RPMI7951 (cell line): ENCODE measurements at places on chromosomes 1 and 21.
A peak's percentile ranks its signal among the peaks of the same experiment; 100 is the strongest.

DNA sequence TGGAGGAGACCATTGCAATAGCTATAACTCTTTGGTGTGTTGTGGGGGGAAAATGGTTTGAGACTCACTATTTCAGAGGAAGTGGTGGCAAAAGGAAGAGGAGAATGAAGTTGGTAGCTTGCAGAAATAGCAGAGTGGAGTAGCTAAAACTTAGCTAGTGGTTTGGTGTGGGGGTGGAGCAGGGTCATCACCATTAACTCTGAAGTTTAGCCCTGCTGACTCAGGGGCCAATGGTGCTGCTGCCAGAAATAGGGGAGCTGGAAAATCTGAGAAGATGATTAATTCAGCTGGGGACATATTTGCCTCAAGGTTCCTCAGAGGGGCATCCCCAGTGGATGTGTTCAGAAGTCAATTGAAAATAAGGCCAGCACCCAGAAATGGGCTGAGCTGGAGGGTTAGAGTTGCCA, 65.4 kb downstream of the RUNX1 start:
- peak; percentile 90 for DNase-seq

DNA sequence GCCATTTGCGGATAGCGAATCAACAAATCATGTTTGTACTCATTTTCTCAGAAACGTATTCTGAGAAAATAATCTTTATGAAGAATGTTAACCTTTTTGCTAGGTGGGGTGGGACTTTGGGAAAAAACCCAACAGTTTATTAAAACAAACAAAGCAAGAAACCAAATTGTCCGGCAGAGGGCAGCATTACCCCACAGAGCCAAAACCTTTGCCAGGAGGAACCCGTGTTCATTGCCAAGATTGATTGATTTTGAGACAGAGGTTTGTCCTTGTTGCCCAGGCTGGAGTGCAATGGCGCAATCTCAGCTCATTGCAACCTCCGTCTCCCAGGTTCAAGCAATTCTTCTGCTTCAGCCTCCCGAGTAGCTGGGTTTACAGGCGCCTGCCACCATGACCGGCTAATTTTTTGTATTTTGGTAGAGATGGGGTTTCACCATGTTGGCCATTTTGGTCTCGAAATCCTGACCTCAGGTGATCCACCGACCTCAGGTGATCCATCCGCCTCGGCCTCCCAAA, 70.8 kb upstream of the RHOU start:
- DNase-seq: peak; percentile 57

DNA sequence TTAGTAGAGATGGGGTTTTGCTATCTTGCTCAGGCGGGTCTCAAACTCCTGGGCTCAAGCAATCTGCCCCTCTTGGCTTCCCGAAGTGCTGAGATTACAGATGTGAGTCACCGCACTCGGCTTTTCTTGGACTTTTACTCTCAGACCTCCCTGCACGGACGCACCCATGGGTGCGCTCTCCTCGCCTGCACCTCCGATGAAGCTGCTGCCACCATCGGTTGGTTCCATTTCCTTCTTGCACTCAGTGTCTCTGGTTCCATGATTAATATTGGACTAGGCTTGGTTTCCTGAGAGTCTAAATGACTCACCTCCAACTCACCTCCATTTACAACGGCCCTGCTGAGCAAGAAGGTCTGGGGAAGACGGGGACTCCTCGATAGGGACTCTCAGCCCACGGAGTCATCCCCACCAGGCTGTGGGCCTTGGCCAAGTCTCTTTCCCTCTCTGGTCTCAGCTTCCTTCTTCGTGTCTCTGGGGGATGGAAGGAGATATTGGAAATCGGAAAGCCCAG, 6.7 kb upstream of the TNFRSF8 start:
- no peak for DNase-seq

GRCh38 chr1:17013491-17014320, 2.0 kb upstream of the ATP13A2 start:
- DNase-seq: peak; percentile 93

GRCh38 chr1:243979396-243979795, 71.7 kb upstream of the ZBTB18 start:
- DNase-seq: no peak

GRCh38 chr1:19468397-19468956, 16.9 kb downstream of the CAPZB start:
- DNase-seq: no peak
